ENCODE measurements at places on chromosomes 1 and 21. TPM values are rescaled to one million over a fixed set of nuclear protein-coding genes. Genes with fewer than 3 reads are reported as not detected.

Gene IL19
- not detected for total RNA-seq

Gene TNFRSF18
- not detected for total RNA-seq

Gene KANK4
- 2.9 TPM for total RNA-seq

Gene USP48
- 66.2 TPM for total RNA-seq

DNA sequence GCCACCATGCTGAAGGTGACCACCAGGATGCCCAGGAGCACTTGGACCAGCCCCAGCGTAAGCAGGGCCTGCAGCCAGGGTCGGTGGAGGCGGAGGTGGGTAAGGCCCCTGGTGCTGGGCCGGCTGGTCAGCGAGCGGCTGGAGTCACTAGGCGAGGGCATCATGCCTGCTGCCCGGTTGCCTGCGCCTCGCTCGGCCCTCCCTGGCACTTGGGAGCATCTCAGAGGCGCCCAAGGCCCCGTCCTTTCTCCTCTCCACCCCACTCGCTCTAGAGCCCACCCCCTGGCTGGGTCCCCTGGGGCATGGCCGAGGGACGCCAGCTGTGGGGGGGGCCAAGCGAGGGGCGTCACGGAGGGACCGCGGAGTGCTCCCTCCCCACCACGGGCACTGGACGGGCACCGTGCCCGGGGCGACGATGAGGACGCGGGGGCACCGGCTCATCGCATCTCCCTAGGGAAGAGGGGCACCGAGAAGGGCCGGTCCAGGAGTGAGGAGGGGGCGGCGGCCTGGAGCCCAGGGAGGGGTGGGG, 505 bp downstream of the ENTREP3 start:
- H3K4me1 ChIP-seq, result peaks cover 40% of the 10 kb centered on the region
- peak overlapping the region; percentile 86 for H3K4me3 ChIP-seq
- H3K36me3 ChIP-seq, result no peaks in the 10 kb centered on the region
- H3K27ac ChIP-seq, result peak overlapping the region; percentile 88
- no peaks in the 10 kb centered on the region for H3K27me3 ChIP-seq

- no peak overlapping the region for H3K4me3 ChIP-seq
- no peaks in the 10 kb centered on the region for H3K27me3 ChIP-seq
- DNase-seq, result peak; percentile 64
- peaks cover 21% of the 10 kb centered on the region for H3K4me1 ChIP-seq
- no peak overlapping the region for H3K27ac ChIP-seq
Measured at GRCh38 chr21:32921632-32922230, 104.0 kb upstream of the OLIG2 start.

DNA sequence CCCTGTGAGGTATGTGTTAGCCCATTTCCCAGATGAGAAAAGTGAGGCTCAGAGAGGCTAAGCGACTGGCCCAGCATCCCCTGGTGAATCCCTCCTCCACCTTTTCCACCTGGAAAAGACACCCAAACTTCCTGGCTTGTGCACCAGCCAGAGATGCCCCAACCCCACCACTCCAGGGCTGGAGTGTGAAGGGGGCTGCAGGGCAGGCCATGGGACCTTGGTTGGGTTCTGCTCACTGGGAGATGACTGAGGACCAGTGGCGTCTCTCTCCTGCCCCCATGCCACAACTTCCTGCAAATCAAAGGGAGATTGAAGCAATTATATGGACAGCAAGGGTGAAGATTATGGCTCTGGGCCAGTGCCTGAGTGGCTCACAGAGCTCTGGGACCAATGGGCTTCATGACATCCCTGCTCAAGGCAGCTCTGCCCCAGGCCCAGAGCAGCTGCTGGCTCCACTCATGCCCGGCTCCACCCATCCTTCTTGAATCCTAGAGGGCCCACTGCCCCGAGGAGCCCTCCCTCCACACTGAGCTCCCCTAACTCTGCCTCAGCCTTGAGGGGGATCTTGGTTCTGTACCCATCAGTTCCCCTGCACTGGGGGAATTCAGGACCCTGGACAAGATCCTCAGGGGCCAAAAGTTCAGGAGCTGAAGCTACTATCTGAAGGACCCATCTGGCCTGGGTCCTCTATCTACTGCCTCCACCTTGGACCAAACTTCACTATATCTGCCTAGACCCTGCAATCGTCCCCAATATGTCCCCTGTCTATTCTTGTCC, 416.9 kb downstream of the PTPRU start:
- no peak overlapping the region for H3K27ac ChIP-seq
- no peak overlapping the region for H3K4me3 ChIP-seq
- no peak for DNase-seq
- H3K4me1 ChIP-seq, result no peaks in the 10 kb centered on the region

DNA sequence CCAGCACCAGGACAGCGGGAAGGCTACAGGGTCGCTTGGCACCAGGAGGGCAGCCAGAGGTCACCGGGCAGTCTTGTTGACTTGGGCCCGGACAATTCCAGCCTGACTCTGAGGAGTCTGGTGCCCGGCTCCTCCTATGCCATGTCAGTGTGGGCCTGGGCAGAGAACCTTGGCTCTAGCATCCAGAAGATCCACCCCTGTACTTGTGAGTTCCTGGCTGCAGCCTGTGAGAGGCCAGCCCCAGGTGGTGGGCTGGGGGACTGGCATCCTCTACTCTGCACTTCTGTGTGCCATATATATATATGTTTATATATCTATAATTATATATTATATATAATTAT, 11.6 kb upstream of the PTPN7 start:
- H3K27me3 ChIP-seq, result no peaks in the 10 kb centered on the region
- no peak overlapping the region for H3K4me3 ChIP-seq
- no peak overlapping the region for H3K27ac ChIP-seq
- H3K36me3 ChIP-seq, result no peaks in the 10 kb centered on the region
- peaks cover 17% of the 10 kb centered on the region for H3K4me1 ChIP-seq
- no peak for DNase-seq

GRCh38 chr1:201002510-201002909, 21.0 kb downstream of the KIF21B start:
- H3K36me3 ChIP-seq, result no peaks in the 10 kb centered on the region
- DNase-seq, result no peak
- no peaks in the 10 kb centered on the region for H3K27me3 ChIP-seq
- H3K4me1 ChIP-seq, result no peaks in the 10 kb centered on the region
- no peak overlapping the region for H3K4me3 ChIP-seq
- H3K27ac ChIP-seq, result no peak overlapping the region

DNA sequence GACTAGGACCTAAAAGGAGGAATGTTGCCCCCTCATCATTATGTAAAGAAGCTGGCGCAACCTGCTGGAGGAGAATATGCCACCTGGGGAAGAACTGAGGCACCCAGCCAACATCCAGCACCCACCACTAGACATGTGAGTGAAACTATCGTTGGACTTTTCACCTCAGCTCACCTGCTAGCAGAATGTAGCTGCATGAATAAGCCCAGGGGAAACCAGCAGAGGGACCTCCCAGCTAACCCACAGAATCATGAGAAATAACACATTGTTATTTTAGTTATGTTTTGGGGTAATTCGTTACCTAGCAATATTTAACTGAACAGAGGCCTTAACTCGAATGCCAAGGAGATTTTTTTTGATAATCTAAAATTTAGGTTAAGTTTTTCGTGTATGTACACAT, 542.5 kb upstream of the DAB1 start:
- no peak for DNase-seq
- H3K36me3 ChIP-seq, result no peaks in the 10 kb centered on the region
- no peaks in the 10 kb centered on the region for H3K27me3 ChIP-seq

- H3K36me3 ChIP-seq, result no peaks in the 10 kb centered on the region
- H3K4me3 ChIP-seq, result no peak overlapping the region
- no peak for DNase-seq
- H3K4me1 ChIP-seq, result no peaks in the 10 kb centered on the region
- no peak overlapping the region for H3K27ac ChIP-seq
- no peaks in the 10 kb centered on the region for H3K27me3 ChIP-seq
Measured at GRCh38 chr1:46219551-46220520, 16.7 kb downstream of the LURAP1 start.

GRCh38 chr1:93317207-93317606, 28.5 kb upstream of the DR1 start:
- H3K27me3 ChIP-seq, result no peaks in the 10 kb centered on the region
- H3K36me3 ChIP-seq, result no peaks in the 10 kb centered on the region
- no peak overlapping the region for H3K27ac ChIP-seq
- DNase-seq, result peak; percentile 40

All from testis (tissue), 5 donors.